ENCODE measurements at places on chromosomes 12 and 14. TPM values are rescaled to one million over a fixed set of nuclear protein-coding genes. Genes with fewer than 3 reads are reported as not detected.

Gene ASCL1
- total RNA-seq = not detected

Gene TMCC3
- 9.8 TPM for total RNA-seq

Gene KLHDC1
- 10.1 TPM for total RNA-seq

Gene PLCZ1
- not detected for total RNA-seq

Gene CHGA
- total RNA-seq = 0.69 TPM

Gene USP44
- 0.99 TPM for total RNA-seq

Gene TC2N
- 20.2 TPM for total RNA-seq

Gene REC8
- total RNA-seq = 3.6 TPM

Gene SYT10
- total RNA-seq = 0.10 TPM

Gene ANKRD33
- total RNA-seq = not detected

Gene CLEC9A
- 0.99 TPM for total RNA-seq

Gene TMTC2
- total RNA-seq = 37.3 TPM

Gene GAPDH
- 1,424 TPM for total RNA-seq

Gene HOXC12
- total RNA-seq = 0.30 TPM

Gene ADAM21
- total RNA-seq = 0.10 TPM

Gene FOXJ2
- 10.9 TPM for total RNA-seq

Gene MMP14
- total RNA-seq = 171 TPM

Gene TTC6
- 0.10 TPM for total RNA-seq

Gene ACSM4
- total RNA-seq = not detected

Gene SOCS2
- total RNA-seq = 23.7 TPM

Gene FITM1
- 13.0 TPM for total RNA-seq

Data from skin of body (tissue), 3 donors.